Large intestine (tissue), 12 donors: ENCODE measurements at places on chromosomes 12 and 14. TPM values are rescaled to one million over a fixed set of nuclear protein-coding genes. Genes with fewer than 3 reads are reported as not detected.

The AKT1 gene
- 97.5 TPM for polyA plus RNA-seq

The KRT80 gene
- polyA plus RNA-seq, result 0.45 TPM

The PLCZ1 gene
- not detected for polyA plus RNA-seq

The ZDHHC22 gene
- 1.6 TPM for polyA plus RNA-seq

The GALNT8 gene
- 19.5 TPM for polyA plus RNA-seq

The GDF3 gene
- 0.27 TPM for polyA plus RNA-seq

The FAM90A1 gene
- polyA plus RNA-seq, result 0.91 TPM

The SLC24A4 gene
- 0.54 TPM for polyA plus RNA-seq

The SIX1 gene
- polyA plus RNA-seq, result 0.12 TPM

The MYRFL gene
- polyA plus RNA-seq, result 14.9 TPM
